ENCODE measurements at places on chromosomes 4 and X. TPM values are rescaled to one million over a fixed set of nuclear protein-coding genes. Genes with fewer than 3 reads are reported as not detected.
A peak's percentile ranks its signal among the peaks of the same experiment; 100 is the strongest.

GRCh38 chrX:64894454-64895038 lies 81.7 kb downstream of the ZC4H2 start:
- no peak for DNase-seq

- DNase-seq: no peak
These were observed 41.6 kb downstream of the AR start for GRCh38 chrX:67585401-67585800.

DNA sequence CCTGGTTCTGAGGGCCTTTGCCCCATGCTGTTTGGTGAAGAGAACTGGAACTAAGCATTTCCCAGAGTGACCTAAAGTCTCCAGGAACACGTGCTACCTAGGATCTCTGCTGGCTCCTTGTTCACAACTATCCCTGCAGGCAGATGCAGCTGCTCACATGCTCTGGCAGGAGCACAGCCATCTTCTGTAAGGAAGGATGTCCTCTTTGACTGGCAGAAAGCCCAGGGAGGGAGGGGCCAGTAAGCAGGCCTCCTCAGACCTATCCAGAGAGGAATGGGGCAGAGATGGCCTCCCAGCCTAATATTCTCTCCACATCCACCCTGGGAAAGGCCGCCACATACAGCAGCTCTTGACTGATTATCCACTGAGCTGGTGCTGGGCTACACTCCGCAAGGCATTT lies 142.8 kb upstream of the EOLA2 start:
- no peak for DNase-seq

DNA sequence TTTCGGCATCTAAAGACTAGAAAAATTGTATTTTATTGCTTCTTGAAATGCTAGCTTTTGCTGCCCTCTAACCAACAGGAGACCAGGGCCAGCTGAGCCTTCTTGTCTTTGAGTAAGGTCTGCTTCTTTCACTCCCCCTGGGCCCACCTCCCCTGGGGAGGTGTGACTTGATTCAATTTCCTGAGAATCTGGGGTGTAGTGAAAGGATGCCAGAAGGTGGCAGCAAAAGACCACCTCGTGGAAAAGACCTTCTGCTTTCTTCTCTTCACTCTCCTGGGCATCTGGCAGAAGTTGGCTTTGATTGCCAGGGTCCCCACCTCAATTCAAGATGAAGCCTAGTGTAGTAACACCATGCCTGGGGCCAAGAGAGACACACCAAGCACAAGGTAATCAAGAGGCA lies 96.5 kb upstream of the MAOA start:
- DNase-seq: no peak

DNA sequence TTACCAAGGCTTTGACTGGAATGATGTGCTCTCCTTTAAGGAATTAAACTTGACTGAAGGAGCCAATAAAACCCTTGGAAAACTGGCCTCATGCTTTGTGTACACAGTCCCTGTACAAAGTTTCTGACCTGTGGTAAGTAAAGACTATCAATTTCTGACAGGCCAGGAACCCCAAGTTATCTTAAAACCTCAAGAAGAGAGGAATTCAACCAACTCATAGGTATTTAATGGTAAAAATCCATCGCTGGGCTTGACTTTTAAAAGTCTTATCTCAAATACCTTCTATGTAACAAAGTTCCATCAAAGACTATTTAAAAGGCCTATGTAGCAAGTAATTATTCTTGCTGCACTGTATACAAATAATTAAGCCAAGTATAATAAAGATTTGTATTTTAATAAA lies 103.7 kb upstream of the TENT5D start:
- no peak for DNase-seq

- DNase-seq: no peak
These were observed 18.3 kb downstream of the ALPK1 start for GRCh38 chr4:112315446-112315845.

- DNase-seq: no peak
These were observed 55.6 kb upstream of the RBM47 start for GRCh38 chr4:40685300-40685699.

DNA sequence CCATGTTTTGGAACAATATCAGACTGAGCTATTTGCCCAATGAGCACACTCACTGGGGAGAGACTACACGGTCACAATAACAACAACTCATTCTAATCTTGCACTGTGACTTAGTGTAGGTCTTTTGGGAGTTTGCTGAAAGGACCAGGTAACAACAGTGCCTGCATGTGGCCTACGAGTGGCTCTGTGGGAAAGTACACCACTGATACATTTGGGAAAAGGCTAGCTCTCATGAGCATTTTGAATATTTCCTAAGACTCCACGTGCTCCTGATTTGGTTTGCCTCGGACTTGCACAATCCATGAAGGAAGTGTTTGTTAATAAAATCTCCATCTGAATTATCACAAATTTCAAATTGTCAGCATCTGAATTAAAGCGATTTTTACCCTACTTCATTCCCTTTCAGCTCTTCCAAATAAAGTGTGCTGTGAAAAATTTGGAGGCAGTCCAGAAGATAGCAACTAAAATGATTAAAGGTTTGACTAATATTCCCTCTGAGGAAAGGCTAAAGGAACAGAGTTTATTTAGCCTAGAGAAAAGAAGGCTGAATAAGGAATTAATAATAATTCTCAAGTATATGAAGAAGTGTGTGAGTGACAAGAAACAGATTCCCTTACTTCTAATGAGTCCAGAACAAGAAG lies 406.4 kb downstream of the PPARGC1A start:
- no peak for DNase-seq

- no peak for DNase-seq
These were observed 30.4 kb downstream of the BOD1L1 start for GRCh38 chr4:13597141-13597540.

DNA sequence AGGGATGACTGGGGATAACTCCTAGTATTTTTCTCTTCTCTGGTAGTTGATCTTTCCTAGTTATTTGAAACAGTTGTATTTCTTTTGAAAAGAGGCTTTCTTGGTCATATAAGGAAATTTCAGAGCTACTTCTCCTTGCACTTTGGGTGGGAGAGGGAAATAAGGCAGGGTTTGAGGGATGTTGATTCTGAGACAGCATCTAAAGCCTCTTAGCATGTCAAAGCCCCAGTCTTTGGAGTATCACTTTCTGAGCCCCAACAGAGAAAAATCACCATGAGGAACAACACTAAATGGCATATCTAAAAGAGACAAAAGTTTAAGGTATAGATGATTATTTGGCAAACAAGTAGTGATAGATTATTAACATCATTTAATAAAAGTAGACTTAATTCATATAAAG lies 688.1 kb downstream of the TRAM1L1 start:
- no peak for DNase-seq

DNA sequence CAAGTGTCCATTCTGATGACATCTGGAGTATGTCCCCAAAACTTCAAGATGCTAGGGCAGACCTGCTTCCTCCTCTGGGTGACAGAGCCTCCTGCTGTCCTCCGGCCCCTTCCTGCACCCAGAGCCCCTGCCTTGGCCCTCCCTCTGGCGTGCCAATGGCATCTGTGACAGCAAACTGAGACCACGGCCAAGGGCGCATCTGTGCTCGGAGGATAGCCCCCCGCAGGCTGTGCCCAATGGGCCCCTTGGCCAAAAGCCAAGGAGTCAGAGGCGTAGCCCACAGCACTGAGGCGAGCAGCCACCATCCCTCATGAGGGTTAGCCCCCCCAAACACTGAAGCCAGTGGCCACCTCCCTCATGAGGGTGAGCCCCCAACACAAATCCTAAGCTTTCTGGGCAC lies 7.9 kb downstream of the LRPAP1 start:
- peak; percentile 72 for DNase-seq

- peak; percentile 96 for DNase-seq
These were observed 45.7 kb downstream of the PRPS1 start for GRCh38 chrX:107673933-107674479.

DNA sequence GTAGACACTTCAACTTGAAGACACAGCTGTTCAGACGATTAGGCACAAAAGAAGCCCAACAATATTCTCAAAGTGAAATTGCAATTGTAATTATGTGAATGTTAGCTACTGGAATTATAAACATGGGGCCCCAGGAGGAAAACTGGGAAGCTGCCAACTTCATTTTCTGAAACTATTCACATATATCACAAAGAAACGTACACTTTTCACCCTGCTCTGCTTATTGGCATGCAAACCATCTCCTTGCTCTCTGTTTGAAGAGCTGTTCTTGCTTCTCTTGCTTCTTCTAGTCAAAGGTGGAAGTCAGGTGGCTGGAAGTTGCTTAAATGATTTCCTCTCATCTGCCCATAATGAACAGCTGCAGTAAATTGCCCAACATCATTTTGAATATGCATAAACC lies 320.1 kb downstream of the CFAP299 start:
- no peak for DNase-seq

GRCh38 chrX:17812763-17813162 lies 48.3 kb downstream of the RAI2 start:
- no peak for DNase-seq

GRCh38 chr4:169492436-169493163 lies 119.8 kb downstream of the NEK1 start:
- no peak for DNase-seq

- DNase-seq: no peak
These were observed 26.4 kb downstream of the MOSPD2 start for GRCh38 chrX:14899607-14900006.

- no peak for DNase-seq
These were observed 204.6 kb upstream of the DIAPH2 start for GRCh38 chrX:96480081-96480480.

- DNase-seq: no peak
These were observed 383.7 kb upstream of the ATOH1 start for GRCh38 chr4:93444860-93445259.

DNA sequence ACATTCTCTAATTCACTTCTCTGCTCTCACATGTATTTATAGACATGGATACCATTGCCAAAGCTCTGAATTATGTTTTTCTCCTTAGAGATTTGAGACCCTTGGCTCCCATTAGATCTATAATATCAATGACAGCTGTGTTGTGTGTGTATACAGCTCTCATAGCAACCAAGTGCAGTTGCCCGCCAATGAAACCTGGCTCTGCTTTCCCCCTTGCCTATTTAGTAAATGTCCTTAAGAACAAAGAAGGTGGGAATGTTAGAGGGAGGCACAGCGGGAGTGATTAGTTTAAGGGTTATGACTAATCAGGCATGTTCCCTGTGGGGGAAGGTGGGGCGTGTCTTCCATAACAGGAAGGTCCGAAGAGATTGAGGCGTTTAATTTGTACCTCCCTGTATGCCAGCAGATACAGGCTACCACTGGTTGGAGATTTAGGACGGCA lies 100.5 kb upstream of the TBC1D9 start:
- no peak for DNase-seq

- DNase-seq: no peak
These were observed 31.5 kb upstream of the DIPK2B start for GRCh38 chrX:45232139-45232538.

GRCh38 chr4:124540014-124540413 lies 172.5 kb downstream of the ANKRD50 start:
- no peak for DNase-seq

TMSB4X gene
- 3,180 TPM for total RNA-seq

MAMLD1 gene
- total RNA-seq: 8.8 TPM

RASSF6 gene
- total RNA-seq: not detected

GJB1 gene
- total RNA-seq: not detected

HNRNPDL gene
- total RNA-seq: 325 TPM

S100G gene
- not detected for total RNA-seq

KLKB1 gene
- 0.17 TPM for total RNA-seq

USP51 gene
- total RNA-seq: 1.1 TPM

S100P gene
- total RNA-seq: 0.95 TPM

PASD1 gene
- total RNA-seq: not detected

VAMP7 gene
- 35.7 TPM for total RNA-seq

DACH2 gene
- not detected for total RNA-seq

TKTL1 gene
- total RNA-seq: not detected

CCDC120 gene
- total RNA-seq: 7.3 TPM

PWWP3B gene
- 2.1 TPM for total RNA-seq

OPRPN gene
- not detected for total RNA-seq

MAGEC3 gene
- not detected for total RNA-seq

ARHGAP6 gene
- total RNA-seq: 0.48 TPM
